ENCODE measurements at places on chromosomes 2 and 18.

- no peak for DNase-seq
Measured at GRCh38 chr2:7057865-7058400, 140.7 kb downstream of the RNF144A start.

- no peak for DNase-seq
Measured at GRCh38 chr18:28855524-28855923, 678.6 kb upstream of the CDH2 start.

DNA sequence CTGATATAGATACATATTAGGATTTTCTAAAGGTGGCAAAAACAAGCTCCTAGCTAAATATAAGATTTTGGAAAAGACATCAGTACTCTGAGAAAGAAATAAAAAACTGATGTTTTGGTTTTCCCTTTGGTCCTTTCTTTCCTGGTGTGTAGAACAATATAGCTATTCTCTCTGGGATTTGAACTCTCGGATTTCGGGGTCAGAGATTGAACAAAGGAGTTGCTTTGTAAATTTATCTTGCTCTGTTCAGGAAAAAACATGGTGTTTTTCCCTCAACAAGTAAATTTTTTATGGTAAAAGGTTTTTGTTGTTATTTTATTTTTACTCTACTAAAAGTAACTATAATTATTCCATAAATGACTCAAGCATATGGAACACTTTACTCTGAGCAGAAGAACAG, 889.3 kb downstream of the ERBB4 start:
- DNase-seq: no peak

- DNase-seq: no peak
Measured at GRCh38 chr2:100178864-100179263, 36.5 kb upstream of the AFF3 start.

GRCh38 chr2:214750529-214750928, 59.0 kb downstream of the BARD1 start:
- no peak for DNase-seq

DNA sequence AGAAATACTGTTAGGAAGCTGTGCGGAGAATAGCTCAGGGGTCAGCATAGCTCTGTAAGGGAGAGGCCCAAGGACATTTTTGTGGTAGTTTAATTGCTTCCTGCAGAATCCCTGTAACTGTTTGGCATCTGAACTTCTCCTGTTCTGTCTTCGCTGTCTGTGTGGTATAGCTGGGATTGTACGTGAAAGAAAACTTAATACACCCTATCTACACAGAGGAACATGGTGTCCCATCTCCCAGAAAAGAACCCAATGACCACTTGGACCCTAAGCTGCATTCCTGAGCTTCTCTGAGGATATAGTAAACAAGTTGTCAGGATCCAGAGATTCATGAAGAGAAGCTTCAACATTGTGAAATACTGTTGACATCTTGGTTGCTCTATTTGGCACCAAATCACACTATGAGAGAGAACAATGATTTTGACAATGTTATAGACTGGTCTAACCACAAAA, 81.3 kb downstream of the CDC42EP3 start:
- peak; percentile 69 for DNase-seq

GRCh38 chr18:24035316-24035715, 20.8 kb downstream of the TTC39C start:
- no peak for DNase-seq

DNA sequence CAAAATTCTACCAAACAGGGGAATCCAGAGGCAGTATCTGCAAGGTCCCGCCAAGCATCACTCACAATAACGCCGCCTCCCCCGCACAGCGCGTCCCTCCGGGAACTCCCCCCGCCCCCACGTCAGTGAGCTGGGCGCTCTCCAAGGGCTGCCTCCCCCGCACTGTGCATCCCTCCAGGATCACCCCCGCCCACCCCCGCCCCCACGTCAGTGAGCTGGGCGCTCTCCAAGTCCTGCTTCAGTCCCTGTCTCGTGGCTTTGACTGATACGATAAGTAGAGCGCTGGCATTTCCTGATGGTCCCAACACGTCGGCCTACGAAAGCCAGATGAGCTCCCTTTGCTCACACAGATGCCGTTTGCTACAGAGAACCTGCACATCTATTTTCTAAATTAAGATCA, 130.7 kb upstream of the TPO start:
- DNase-seq: no peak

- DNase-seq: no peak
Measured at GRCh38 chr2:55088400-55088799, 38.1 kb upstream of the RTN4 start.

- no peak for DNase-seq
Measured at GRCh38 chr2:88265352-88266303, 95.5 kb downstream of the THNSL2 start.

GRCh38 chr2:85717308-85718008, 23.3 kb downstream of the GNLY start:
- DNase-seq: no peak

- DNase-seq: no peak
Measured at GRCh38 chr18:45569566-45570275, 45.6 kb upstream of the SLC14A2 start.

GRCh38 chr2:189287982-189288521, 108.5 kb upstream of the COL5A2 start:
- DNase-seq: peak; percentile 61

- no peak for DNase-seq
Measured at GRCh38 chr18:13330996-13331395, 112.4 kb downstream of the LDLRAD4 start.

- no peak for DNase-seq
Measured at GRCh38 chr18:46324087-46324955, 220.1 kb downstream of the HAUS1 start.

DNA sequence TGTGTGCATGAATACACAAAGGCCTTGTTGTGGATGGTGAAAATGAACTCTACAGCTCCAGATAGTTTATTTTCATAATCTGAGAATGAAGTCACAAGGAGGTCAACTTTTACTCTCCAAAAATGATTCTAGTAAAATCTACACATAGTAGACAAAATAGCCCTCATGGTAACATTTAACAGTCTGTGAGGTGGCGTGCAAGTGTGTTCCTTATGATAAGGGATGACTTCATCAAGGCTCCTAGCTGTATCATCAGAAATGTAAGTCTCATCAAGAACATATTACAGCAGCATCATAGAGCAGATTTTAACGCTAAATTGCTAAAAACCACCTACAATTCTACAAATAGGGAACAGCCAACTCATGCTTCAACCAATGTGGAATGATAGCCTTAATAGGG, 72.3 kb upstream of the RIOK3 start:
- DNase-seq: no peak

GRCh38 chr2:222381566-222381965, 42.8 kb upstream of the SGPP2 start:
- no peak for DNase-seq

- no peak for DNase-seq
Measured at GRCh38 chr18:8519102-8519501, 90.1 kb upstream of the RAB12 start.

DNA sequence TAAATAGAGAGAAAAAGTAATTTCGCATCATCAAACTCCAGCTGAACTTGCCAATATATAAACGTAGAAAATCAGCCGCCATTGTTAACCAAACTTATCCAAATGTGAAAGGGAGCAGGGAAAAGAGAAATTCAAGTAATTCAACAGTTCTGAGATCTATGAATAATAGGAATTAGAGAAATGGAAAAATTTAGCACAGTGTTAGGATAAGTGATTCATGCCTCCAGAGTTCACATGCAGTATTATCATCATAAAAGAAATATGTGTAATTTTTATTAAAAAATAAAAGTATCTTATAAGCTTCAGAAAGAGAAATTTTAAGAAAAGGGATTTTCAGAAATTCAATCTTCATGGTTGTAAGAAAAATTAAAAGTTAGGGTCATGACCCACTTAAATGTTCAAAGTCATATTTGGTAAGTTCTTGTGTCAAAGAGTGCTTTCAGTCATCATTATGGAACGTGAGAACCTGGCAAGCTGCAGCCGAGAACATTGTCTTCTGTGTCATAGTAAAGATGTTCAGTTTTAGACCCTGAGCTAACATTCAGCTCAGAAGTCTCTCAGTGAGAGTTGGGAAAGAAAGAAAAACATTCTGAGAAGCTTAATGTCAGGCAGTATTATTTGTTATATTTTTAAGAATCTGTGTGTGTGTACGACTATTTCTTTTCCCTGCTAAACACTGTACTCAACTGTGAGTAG, 414.3 kb upstream of the RGPD4 start:
- no peak for DNase-seq

GRCh38 chr2:45049569-45050336, 40.5 kb upstream of the SIX2 start:
- no peak for DNase-seq

DNA sequence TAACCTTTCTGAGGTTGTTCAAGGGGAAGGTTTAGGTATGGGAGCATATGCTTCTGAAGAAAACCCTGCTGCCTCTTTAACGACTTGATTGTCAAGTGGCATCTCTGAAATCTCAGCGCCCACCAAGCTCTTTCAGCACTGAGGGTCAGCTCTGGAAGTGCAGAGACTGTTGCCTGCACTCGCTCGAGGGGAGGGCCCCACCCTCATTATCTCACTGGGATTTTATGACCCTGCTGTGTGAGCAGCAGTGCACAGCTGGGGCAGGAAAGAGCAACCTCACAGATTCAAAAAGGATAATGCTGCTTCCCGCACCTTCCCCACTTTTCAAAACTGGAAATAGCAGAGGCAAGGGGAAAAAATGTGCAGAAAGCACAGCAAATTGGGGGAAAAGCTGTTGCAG, 56.9 kb upstream of the SPRED2 start:
- DNase-seq: no peak

- DNase-seq: no peak
Measured at GRCh38 chr18:3130344-3130743, 89.4 kb downstream of the MYOM1 start.

DNA sequence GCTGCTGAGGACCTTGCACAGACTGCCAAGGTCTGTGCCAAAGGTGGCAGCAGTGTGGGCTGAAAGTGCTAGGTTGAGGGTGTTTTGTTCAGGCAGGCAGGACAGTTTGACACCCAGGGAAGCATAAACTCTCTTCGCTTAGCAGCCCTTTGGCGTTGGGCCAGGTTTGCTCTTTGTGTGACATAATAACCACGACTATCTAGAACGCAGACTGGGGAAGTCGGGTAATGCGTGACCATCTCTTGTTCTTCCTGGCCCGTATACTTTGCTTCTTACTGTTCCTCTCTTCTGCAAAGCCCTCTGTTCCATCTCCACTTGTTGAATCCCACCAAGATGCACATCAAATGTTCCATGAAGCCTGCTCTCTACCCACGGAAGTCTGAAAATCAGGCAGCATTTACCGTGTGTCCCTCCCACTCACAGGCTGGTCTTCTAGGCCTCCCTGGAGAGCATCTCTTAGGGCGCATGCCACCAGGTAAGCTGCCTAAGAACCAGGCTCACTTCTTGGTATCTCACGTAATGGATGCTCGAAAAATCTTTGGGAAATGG, 96.7 kb upstream of the LMAN1 start:
- DNase-seq: no peak

DNA sequence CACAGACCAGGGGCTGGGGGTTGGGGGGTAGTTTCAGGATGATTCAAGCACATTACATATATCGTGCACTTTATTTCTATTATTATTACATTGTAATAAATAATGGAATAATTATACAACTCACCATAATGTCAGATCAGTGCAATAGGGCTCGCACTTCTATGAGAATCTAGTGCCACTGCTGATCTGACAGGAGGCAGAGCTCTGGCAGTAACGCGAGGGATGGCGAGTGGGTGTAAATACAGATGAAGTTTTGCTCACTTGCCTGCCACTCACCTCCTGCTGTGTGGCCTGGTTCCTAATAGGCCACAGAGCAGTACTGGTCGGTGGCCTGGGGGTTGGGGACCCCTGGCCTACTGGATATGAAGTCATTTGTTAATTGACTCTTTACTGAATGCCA, 190.5 kb downstream of the CLIP4 start:
- no peak for DNase-seq

DNA sequence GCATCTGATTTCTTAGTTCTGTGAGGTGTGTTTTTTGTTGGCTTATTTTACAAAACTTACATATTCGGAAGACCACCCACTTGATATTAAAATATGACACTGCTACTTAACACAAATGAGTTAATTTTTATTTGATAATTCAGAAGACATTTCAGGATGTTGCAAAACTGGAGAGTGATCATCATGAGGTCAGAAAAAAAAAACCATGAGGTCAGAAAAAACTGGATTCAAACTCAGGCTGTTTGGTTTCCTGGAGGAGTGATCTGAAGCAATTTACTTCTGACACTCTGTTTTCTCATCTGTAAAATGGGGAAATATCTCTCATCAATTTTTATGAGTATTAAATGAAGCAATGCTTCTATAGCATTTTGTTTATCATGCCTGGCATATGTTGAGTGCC, 1.8 kb upstream of the CCBE1 start:
- no peak for DNase-seq

- DNase-seq: no peak
Measured at GRCh38 chr18:70455731-70456130, 166.9 kb downstream of the SOCS6 start.

DNA sequence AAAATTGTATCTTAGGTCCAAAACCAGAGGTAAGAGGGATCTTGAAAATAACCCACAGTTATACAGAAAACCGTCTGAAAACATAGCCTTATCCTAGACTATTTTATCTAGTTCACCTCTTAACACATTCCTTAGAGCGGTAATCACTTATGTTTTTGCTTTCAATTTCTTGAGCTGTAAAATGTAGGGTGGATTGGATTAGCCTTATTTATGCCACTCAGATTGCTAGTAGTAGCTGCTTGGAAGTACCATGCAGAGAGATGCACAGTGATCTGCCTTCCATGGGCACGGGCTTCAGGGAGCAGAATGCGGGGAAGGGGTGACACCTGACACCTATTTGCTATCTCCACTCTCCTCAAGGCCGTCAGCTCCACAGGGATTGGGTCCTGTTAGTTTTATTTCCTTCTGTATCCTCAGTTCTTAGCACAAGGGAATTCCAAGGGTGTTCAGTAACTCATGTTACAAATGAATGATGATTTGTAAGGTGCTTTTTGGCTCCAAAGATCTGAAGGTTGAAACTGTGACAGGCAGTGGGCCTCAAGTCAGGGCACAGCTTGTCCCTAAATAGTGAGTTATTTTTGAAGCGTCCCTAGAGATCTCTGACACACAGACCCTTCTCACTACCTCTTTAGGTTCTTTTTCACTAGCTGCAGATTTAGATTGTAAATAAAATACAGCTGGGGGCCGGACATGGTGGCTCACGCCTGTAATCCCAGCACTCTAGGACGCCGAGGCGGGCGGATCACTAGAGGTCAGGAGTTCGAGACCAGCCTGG, 64.0 kb upstream of the PMAIP1 start:
- DNase-seq: no peak

DNA sequence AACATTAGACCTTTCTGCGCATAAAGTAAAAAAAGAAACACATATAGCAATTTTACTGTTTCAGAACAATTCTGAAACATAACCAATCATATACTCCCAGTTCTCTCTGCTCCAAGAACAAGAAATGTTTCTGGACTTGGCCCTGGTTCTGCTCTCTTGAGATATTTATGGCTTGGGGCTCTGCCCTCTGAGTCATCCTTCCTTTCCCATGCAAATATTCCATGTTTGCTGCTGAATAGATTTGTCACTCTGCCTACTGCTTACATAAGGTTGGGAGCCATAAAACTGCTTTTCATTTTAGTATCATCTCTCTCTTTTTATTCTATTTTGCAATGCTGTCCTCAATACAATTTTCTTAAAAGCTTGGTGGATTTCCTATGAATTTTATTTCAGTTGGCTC, 499.6 kb upstream of the ACVR2A start:
- no peak for DNase-seq

GRCh38 chr18:76518860-76519538, 24.0 kb upstream of the ZNF516 start:
- no peak for DNase-seq

GRCh38 chr2:84870306-84870705, 10.6 kb downstream of the TRABD2A start:
- no peak for DNase-seq

- no peak for DNase-seq
Measured at GRCh38 chr2:224392545-224392944, 9.4 kb downstream of the FAM124B start.

- no peak for DNase-seq
Measured at GRCh38 chr2:216560838-216561270, 62.2 kb downstream of the RPL37A start.

All from AG04449 (cell line).